LHCN-M2 (cell line): ENCODE measurements at places on chromosomes 5 and 9. TPM values are rescaled to one million over a fixed set of nuclear protein-coding genes. Genes with fewer than 3 reads are reported as not detected.

- no peak for DNase-seq
These were observed 50.8 kb downstream of the GPR21 start for GRCh38 chr9:123084256-123084655.

DNA sequence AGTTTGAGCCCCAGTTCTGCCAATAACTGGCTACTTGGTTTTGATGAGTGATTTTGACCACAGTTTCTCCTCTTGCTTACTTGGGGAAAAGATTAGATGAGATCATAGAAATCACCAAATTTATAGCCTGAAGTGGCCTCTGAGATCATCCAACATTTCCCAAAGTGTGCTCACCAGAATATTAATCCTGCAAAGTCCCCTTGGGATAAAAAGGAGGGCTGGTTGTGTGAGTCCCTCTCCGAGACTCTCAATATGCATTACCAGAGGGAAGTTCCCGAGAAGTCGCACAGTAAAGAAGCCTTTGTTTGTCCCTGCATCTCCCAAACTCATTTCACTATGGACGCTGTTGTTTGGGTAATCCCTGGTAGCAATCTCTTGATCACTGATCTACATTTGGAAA lies 88.4 kb upstream of the ADRA1B start:
- DNase-seq: no peak

DNA sequence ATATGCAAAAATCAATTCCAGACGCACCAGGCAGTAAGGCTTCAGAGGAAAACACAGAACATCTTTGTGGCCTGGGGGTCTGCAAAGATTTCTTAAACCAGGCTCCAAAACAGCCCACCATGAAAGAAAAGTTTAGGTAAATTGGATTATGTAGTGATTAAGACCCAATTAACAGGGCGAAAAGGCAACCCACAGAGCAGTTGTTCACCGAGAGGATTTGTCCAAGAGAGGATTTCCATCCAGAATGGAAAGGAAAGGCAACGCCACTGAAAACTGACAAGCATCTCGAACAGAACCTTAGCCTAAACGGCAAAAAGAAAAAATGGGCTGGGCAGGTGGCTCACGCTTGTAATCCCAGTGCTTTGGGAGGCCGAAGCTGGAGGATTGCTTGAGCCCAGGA lies 37.4 kb downstream of the GLT6D1 start:
- no peak for DNase-seq

The GARIN3 gene
- not detected in 2 replicates for total RNA-seq
